ENCODE measurements at places on chromosomes 6 and 20. TPM values are rescaled to one million over a fixed set of nuclear protein-coding genes. Genes with fewer than 3 reads are reported as not detected.

- H3K36me3 ChIP-seq = no peaks in the 10 kb centered on the region
- H3K4me3 ChIP-seq = no peak overlapping the region
- no peaks in the 10 kb centered on the region for H3K4me1 ChIP-seq
- DNase-seq = no peak
- H3K27ac ChIP-seq = no peak overlapping the region
Measured at GRCh38 chr20:22080985-22081384, 375.5 kb downstream of the PAX1 start.

DNA sequence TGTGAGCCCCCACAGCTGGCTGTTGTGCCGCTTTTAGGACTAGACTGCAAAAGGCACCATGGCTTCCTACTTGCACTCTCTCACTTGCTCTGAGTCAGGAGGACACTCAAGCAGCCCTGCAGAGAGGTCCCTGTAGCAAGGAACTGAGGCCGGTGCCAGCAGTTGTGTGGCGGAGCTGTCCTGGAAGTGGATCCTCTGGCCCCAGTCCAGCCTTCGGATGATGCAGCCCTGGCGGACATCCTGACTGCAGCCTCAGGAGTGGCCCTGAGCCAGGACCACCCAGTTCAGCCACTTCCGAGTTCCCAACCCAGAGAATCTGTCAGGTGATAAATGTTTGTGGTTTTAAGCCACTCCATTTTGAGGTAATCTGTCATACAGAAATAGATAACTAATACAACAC is 17.5 kb downstream of the CTCFL start:
- H3K36me3 ChIP-seq = no peaks in the 10 kb centered on the region
- no peaks in the 10 kb centered on the region for H3K27me3 ChIP-seq
- no peaks in the 10 kb centered on the region for H3K4me1 ChIP-seq
- DNase-seq = no peak
- no peak overlapping the region for H3K27ac ChIP-seq

GRCh38 chr6:7203939-7204338 is 96.2 kb downstream of the RREB1 start:
- no peak overlapping the region for H3K27ac ChIP-seq
- no peaks in the 10 kb centered on the region for H3K4me1 ChIP-seq
- DNase-seq = no peak
- no peaks in the 10 kb centered on the region for H3K27me3 ChIP-seq
- no peak overlapping the region for H3K4me3 ChIP-seq

- H3K4me3 ChIP-seq = no peak overlapping the region
- H3K4me1 ChIP-seq = peaks cover 12% of the 10 kb centered on the region
- DNase-seq = no peak
- no peaks in the 10 kb centered on the region for H3K36me3 ChIP-seq
Measured at GRCh38 chr6:49001856-49002541, 461.1 kb downstream of the MMUT start.

GRCh38 chr20:15547119-15547518 is 1026.1 kb downstream of the KIF16B start:
- H3K4me1 ChIP-seq = no peaks in the 10 kb centered on the region
- no peak overlapping the region for H3K4me3 ChIP-seq
- no peak overlapping the region for H3K27ac ChIP-seq
- no peaks in the 10 kb centered on the region for H3K27me3 ChIP-seq
- DNase-seq = no peak
- H3K36me3 ChIP-seq = no peaks in the 10 kb centered on the region

FAM162B gene
- 2.3 TPM for total RNA-seq

TRAPPC3L gene
- not detected for total RNA-seq

Measured in thoracic aorta (tissue), 2 donors.